ENCODE measurements at places on chromosomes 4 and X.

DNA sequence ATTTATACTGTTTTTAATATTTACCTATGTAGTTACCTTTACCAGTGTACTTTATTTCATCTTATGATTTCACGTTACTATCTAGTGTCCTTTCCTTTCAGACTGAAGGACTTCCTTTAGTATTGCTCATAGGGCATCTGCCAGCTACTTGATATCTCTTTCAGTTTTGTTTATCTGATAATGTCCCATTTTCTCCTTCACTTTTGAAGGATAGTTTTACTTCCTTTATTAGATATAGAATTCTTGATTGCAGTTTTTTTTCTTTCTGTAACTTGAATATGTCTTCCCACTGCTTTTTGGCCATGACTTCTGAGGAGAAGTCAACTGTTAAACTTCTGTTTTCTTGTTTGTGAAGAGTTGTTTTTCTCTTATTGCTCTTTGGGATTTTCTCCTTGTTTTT is 69.4 kb upstream of the MAGED1 start:
- DNase-seq: no peak

- DNase-seq: no peak
These were observed 14.2 kb downstream of the CHST7 start for GRCh38 chrX:46587753-46588171.

GRCh38 chr4:152187693-152188092 is 348.2 kb downstream of the FBXW7 start:
- no peak for DNase-seq

DNA sequence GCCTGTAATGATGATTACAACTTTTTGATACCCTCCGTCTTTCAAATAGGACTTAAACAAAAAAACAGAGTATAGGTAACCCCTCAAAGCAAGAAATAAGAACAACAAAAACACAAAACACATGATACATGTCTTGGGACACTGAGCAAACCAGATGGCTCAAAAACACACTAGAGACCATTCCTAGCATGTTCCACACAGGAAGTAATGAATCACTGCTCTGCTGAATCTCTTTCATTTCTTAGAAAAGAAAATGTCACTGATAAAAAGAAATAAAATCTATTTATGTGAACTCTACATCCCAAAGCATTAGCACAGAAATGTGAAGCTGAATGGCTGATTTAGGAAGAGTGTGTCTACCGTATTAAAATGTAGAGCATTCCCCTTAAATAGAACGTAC is 134.5 kb upstream of the IL15 start:
- no peak for DNase-seq

DNA sequence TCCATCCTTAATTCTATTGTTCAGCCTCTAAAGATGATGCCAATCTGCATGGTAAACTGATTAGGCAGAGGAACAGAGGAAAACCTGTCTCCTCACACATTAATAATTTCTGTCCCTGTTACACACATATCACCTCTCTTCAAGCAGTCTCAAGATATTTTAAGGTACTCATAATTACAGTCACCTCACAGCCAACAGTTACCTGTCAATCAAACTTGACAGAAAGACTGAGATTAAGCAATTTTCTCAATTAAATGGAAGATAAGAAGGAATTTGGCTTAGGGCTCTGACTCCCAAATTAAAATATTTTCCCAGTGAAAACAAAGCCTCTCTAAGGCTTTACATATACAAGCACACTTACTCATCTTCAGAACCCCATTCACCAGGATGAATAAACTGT is 85.2 kb downstream of the MAPK10 start:
- DNase-seq: no peak

GRCh38 chr4:64893205-64893604 is 484.0 kb upstream of the TECRL start:
- no peak for DNase-seq

GRCh38 chr4:8700531-8700930 is 108.0 kb downstream of the CPZ start:
- no peak for DNase-seq

DNA sequence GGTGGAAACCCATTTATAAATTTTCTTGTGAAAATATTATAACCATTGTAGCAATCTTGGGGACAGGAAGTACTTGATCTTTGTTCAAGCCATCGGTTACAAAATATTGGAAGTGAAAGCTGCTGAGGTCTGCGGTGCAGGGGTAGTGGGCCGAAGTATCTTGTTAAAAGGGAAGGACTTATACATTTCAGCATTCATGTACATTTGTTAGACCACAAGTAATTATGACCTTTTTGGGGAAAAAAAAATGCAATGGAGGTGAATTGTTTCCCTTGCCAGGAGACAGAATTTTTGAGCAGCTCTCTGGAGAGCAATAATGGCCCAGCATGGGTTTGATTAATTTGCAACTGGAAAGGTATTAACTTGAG is 121.3 kb downstream of the EGF start:
- no peak for DNase-seq

- DNase-seq: no peak
These were observed 2.1 kb downstream of the GPR101 start for GRCh38 chrX:137031517-137032340.

DNA sequence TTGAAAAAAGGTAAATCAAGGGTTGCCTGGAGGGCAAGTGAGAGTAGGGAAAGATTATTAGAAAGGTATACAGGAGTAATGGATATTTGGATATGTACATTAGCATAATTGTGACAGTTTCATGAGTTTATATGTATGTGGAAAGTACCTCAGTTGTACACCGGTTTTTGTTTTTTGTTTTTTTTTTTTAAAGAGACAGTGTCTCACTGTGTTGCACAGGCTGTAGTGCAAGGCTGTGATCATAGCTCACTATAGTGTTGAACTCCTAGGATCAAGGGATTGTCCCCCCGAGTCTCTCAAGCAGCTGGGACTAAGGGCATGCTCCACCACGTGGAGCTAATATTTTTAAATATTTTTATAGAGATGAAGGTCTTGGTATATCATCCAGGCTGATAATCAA is 15.3 kb upstream of the HPGD start:
- DNase-seq: no peak

GRCh38 chrX:8042304-8042703 is 115.1 kb upstream of the PNPLA4 start:
- DNase-seq: no peak

GRCh38 chrX:65706041-65706828 is 38.8 kb downstream of the MSN start:
- DNase-seq: peak; percentile 49

DNA sequence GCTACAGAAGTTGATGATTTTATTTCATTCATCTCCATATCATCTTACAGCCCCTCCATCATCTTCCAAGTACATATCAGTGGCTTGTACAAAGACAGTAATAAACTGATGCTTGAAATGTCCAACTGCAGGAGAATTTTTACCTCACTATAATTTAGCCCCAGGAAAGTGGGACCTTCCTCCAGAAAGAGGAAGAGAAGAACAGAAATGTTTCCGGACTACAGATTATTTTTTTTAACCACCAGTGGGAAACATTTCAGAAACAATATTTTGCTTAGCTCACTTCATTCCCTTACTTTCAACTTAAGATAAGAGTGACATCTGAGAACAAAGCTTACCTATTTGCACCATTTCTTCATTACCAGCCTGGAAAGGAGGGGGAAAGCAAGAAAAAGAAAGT is 2.0 kb downstream of the ADAMTS3 start:
- no peak for DNase-seq

DNA sequence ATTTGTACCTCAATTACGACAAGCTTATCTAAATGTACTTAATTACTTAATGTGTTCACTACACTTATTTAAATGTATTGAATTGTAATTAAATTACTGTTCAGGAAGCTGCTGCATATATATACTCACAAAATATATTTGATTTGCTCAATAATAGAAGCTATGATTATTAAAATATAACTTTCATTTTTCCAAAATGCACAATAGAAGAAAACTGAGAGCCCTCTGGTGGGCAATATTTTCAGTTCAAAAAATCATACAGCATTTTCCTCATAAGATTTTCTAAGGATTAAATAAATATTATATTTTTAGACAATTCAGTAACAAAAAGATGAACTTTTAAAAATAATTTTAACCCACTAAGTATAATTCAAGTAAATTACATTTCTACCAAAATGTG is 217.3 kb downstream of the DKK2 start:
- no peak for DNase-seq

- no peak for DNase-seq
These were observed 256.5 kb downstream of the CAMK2D start for GRCh38 chr4:113505044-113505443.

DNA sequence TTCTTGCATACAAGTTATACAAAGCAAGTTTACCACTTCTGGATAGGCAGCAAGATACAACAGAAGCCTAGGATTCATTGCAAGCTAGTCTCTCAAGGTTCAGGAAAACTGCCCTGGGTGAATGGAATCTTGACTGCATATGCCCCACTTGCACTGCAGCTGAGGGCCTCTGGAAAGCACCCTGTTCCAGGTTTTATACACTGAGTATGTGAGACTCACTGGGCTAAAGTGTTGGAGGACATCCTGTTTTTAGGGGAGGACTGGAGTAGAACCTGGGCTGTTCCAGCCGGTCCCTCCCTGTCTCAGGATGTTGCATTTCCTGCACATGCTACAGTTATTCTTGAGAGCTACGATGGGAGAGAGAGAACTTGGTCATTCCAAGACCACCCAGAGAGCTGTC is 168.5 kb upstream of the NUDT6 start:
- DNase-seq: no peak

- no peak for DNase-seq
These were observed 88.5 kb upstream of the RPS6KA3 start for GRCh38 chrX:20355187-20355586.

- DNase-seq: no peak
These were observed 826.2 kb downstream of the TECRL start for GRCh38 chr4:63583007-63583406.

- DNase-seq: no peak
These were observed 479.2 kb downstream of the GBA3 start for GRCh38 chr4:23171976-23172375.

- no peak for DNase-seq
These were observed 3.2 kb downstream of the EFNB1 start for GRCh38 chrX:68832101-68832416.

DNA sequence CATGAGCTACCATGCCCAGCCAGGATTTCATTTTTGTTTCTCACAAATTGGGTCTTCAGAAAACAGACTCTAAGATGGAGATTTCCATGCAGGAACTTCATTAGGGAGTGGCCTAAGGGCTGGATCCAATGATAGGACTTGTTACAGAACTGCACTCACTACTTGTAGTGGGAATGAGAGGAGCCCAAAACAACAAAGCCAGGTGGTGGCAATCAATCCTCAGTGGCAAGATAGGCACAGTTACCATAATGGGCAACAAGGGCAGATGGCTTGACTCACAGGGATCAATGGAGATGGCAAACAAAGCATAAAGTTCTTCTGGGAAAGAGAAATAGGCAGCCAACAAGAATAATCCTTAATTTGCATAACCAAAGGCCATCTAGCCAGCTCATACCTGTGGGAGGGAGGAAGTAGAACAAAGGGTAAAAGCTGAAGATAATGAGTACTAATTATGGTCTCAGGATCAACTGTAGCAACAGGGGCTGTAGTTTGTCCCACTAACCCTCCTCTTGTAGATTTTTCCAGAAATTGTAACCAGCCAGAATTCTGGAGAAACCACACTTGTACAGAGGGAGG is 72.8 kb upstream of the MAPK10 start:
- no peak for DNase-seq

DNA sequence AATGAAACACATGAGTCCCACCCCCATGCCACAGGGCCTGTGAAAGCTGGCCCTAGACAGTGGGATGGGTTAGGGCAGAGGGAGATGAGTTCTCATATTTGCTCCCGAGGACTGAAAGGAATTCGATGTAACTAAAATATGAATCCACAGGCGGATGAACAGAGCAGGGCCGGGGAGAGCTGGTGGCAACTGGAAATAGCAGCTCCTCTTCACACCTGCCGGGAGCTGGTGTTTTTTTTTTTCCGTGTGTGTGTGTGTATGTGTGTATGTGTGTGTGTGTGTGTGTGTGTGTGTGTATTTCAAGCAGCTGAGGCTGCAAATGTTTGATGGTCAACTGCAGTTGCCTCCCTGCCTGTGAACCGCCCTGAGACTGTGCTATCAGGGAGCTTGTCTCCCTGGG is 115.1 kb upstream of the PSAPL1 start:
- no peak for DNase-seq
